ENCODE measurements at places on chromosomes 12 and 14. TPM values are rescaled to one million over a fixed set of nuclear protein-coding genes. Genes with fewer than 3 reads are reported as not detected.

GRCh38 chr14:56760164-56760914, 49.9 kb downstream of the OTX2 start:
- H3K36me3 ChIP-seq = no peaks in the 10 kb centered on the region
- DNase-seq = no peak
- no peaks in the 10 kb centered on the region for H3K4me1 ChIP-seq
- no peak overlapping the region for H3K27ac ChIP-seq
- no peak overlapping the region for H3K4me3 ChIP-seq
- H3K27me3 ChIP-seq = no peaks in the 10 kb centered on the region

DNA sequence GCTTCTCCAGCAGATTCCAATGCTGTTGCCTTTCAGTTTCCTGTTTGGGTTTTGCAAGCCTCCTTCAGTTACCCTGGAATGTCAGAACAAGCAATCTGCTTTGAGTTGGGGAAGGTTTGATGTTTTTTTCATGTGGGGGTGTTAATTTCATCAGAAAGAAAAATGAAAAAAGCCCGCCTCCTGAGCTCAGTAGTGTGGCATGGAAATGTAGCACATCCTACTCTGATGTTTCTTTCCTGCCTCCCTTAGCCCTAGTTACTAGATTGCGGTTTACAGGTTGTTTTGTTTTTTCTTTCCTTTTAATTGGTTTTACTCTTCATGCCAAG, 22.6 kb downstream of the IFNG-AS1 start:
- DNase-seq = peak; percentile 12
- H3K36me3 ChIP-seq = no peaks in the 10 kb centered on the region
- no peak overlapping the region for H3K27ac ChIP-seq
- peaks cover 9% of the 10 kb centered on the region for H3K4me1 ChIP-seq
- no peaks in the 10 kb centered on the region for H3K27me3 ChIP-seq

DNA sequence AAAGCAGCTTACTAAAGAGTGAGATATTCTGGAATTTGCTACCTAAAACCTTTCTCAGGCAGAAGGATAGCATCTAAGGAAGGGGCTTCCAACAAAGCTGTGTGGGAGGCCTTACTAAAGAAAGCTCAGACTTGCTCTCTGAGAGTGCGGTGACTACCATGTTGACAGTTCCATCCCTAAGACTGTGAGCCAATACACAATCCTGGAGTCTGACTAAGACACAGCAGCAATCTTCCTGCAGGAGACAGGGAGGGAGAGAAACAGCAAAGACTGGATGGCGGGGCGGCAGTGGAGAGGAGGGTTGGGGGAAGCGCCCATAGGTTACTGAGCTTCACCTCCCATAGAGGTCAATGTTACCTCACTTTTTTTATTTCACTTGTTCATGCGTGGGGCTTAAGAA, 70.9 kb downstream of the KITLG start:
- DNase-seq = peak; percentile 52
- no peak overlapping the region for H3K4me3 ChIP-seq
- peaks cover 3% of the 10 kb centered on the region for H3K4me1 ChIP-seq
- no peaks in the 10 kb centered on the region for H3K27me3 ChIP-seq
- peaks cover 13% of the 10 kb centered on the region for H3K36me3 ChIP-seq

- H3K27ac ChIP-seq = no peak overlapping the region
- peaks cover 30% of the 10 kb centered on the region for H3K27me3 ChIP-seq
- no peaks in the 10 kb centered on the region for H3K4me1 ChIP-seq
- no peak overlapping the region for H3K4me3 ChIP-seq
- DNase-seq = no peak
Measured at GRCh38 chr14:23130871-23131270, 11.8 kb upstream of the CEBPE start.

GRCh38 chr12:9710584-9711375, 22.1 kb downstream of the CLECL1 start:
- DNase-seq = no peak
- H3K27ac ChIP-seq = no peak overlapping the region

DNA sequence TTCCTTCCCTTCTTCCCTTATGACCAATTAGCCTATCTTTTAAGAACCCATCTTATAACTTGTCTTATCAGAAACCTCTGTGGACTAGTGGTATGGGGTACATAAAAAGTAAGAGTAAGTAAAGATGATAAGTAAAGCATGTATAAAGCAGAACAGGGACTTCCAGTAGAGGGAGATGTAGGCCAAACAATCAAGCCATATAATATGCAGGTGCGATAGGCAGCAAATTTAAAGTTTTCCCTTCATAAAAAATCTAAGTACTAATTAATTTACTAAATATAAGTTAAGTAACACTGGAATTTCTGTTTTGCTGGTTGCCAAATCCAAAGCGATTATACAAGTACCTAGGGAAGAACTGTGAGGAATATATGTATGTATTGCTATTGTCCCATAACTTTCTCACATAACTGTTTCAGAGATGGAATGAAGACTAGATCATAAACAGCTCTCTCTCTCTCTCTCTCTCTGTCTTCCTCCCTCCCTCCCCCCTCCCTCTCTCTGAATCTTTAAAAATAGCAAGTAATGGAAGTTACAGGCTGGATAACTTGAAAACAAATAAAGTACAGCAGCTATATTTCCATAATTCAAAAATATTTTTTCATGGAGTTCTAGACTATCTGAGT, 25.7 kb downstream of the METTL25 start:
- H3K27ac ChIP-seq = no peak overlapping the region
- H3K36me3 ChIP-seq = no peaks in the 10 kb centered on the region
- peak; percentile 54 for DNase-seq
- no peak overlapping the region for H3K4me3 ChIP-seq
- no peaks in the 10 kb centered on the region for H3K4me1 ChIP-seq

DNA sequence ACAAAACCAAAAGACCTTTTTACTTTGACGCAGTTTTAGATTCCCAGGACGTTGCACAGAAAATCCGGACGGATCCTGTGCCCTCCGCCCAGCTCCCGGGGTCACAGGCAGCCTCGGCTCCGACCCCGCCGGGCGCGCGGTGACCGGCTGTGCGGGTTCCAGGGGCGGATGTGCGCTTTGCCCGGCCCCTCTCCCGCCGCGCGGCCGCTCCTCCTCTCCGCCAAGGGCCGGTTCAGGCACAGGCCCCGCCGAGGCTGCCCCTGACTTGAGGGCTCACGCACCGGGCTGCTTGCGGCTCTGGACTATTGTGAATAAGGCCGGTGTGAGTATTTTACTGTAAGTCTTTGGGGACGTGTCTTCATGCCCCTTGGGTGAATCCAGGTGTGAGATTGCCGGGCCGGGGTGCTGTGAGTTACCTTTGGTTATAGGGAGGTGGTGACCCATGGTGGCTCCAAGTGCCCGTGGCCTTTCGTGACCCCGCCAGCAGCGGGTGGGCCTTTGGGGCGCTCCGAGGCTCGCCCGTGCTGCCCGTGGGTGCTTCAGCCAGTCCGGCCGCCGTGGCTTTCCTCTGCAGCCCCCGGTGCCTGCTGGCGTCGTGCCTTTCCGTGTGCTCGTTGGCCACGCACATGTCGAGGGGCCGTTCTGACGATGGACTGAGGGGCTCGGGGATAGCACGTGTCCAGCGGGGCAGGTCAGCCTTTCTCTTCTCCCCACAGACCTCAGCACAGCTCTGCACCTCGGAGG, 45.9 kb downstream of the NOC4L start:
- DNase-seq = no peak
- H3K27me3 ChIP-seq = peaks cover 12% of the 10 kb centered on the region
- peaks cover 5% of the 10 kb centered on the region for H3K4me1 ChIP-seq
- H3K27ac ChIP-seq = no peak overlapping the region
- no peaks in the 10 kb centered on the region for H3K36me3 ChIP-seq

- 0 out of 2 replicates have a peak, but pooled peaks cover 3% of the 10 kb centered on the region for H3K4me1 ChIP-seq
- no peaks in the 10 kb centered on the region for H3K27me3 ChIP-seq
- DNase-seq = peak; percentile 8
- no peak overlapping the region for H3K4me3 ChIP-seq
- H3K27ac ChIP-seq = no peak overlapping the region
Measured at GRCh38 chr12:92259696-92260251, 114.1 kb upstream of the BTG1 start.

- peaks cover 97% of the 10 kb centered on the region for H3K27me3 ChIP-seq
- DNase-seq = no peak
- no peak overlapping the region for H3K27ac ChIP-seq
- H3K36me3 ChIP-seq = no peaks in the 10 kb centered on the region
- no peak overlapping the region for H3K4me3 ChIP-seq
Measured at GRCh38 chr12:53973236-53974042, 513 bp downstream of the HOXC11 start.

- no peaks in the 10 kb centered on the region for H3K36me3 ChIP-seq
- H3K4me1 ChIP-seq = no peaks in the 10 kb centered on the region
- peaks cover 43% of the 10 kb centered on the region for H3K27me3 ChIP-seq
- H3K4me3 ChIP-seq = no peak overlapping the region
Measured at GRCh38 chr14:92385561-92385960, 62.6 kb downstream of the SLC24A4 start.

DNA sequence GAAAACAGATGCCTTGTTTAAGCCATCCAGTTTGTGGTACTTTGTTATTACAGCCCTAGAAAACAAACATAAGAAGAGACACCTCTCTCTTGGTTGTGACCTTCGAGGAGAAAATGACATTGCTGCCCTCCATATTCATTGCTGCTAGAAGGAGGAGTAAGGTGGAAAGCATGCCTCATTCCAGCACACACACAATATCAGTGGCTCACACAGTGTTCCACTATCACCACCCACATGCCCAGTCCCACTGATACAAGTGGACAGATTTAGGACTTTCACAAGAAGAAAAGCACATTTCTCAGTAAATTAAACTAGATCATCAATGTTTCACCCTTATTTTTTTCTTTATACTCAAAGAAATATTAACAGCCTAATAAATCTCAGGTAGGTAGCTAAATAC, 143.6 kb downstream of the PHLDA1 start:
- H3K36me3 ChIP-seq = no peaks in the 10 kb centered on the region
- H3K27me3 ChIP-seq = no peaks in the 10 kb centered on the region
- DNase-seq = no peak
- peaks cover 5% of the 10 kb centered on the region for H3K4me1 ChIP-seq
- no peak overlapping the region for H3K27ac ChIP-seq

GRCh38 chr14:21300892-21301291, 21.0 kb downstream of the RPGRIP1 start:
- no peaks in the 10 kb centered on the region for H3K36me3 ChIP-seq
- no peak overlapping the region for H3K27ac ChIP-seq
- no peak for DNase-seq
- H3K4me1 ChIP-seq = no peaks in the 10 kb centered on the region
- no peak overlapping the region for H3K4me3 ChIP-seq
- peaks cover 23% of the 10 kb centered on the region for H3K27me3 ChIP-seq

GRCh38 chr14:53437858-53438257, 284.7 kb upstream of the DDHD1 start:
- H3K27me3 ChIP-seq = no peaks in the 10 kb centered on the region
- no peak overlapping the region for H3K4me3 ChIP-seq

- no peak overlapping the region for H3K4me3 ChIP-seq
- no peaks in the 10 kb centered on the region for H3K4me1 ChIP-seq
- H3K27me3 ChIP-seq = no peaks in the 10 kb centered on the region
- H3K27ac ChIP-seq = no peak overlapping the region
Measured at GRCh38 chr14:31118892-31119291, 88.7 kb downstream of the HECTD1 start.

DNA sequence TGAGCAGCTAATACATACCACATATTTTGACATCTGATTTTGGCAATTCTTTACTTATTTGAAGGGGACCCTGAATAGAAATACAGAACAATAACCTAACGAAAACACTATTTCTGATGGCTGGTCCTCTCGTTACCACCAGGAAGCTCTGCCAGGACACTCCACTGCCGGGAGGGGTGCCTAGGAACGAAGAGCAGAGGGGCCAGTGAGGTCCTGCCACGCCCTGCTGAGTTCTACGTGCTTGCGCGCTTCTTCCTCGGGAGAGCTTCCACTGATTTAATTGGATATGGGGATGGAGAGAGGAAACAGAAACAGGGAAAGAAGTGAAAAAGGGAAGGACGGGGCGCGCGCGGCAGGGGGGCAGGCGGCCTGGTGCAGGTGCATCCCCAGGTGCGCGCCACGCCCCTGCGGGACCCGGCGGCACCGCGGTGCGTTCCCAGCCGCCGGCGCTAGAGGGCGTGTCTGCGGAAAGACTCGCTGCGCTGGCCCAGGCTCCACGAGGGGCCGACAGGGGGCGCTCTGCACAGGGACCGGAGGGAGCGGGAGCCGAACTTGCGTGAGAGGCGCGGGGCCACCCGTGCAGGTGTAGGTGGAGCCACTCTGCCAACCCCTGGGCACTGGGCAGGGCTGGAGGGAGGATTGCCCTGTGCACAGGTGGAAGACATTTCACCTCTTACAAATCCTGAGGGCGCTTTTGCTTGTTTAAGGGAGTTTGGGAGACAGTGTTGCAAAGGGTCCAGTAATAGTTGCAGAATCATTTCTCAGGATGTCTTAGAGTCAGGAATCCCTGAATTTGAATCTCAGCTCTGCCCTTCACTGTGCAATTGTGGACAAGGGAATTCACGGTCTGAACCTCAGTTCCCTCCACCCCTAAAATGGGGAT, 986.3 kb upstream of the TMEM132C start:
- H3K36me3 ChIP-seq = no peaks in the 10 kb centered on the region
- DNase-seq = no peak

GRCh38 chr12:116999066-116999465, 88.3 kb downstream of the FBXW8 start:
- H3K4me3 ChIP-seq = no peak overlapping the region
- peaks cover 28% of the 10 kb centered on the region for H3K36me3 ChIP-seq
- H3K27ac ChIP-seq = no peak overlapping the region
- H3K4me1 ChIP-seq = no peaks in the 10 kb centered on the region
- no peak for DNase-seq

DNA sequence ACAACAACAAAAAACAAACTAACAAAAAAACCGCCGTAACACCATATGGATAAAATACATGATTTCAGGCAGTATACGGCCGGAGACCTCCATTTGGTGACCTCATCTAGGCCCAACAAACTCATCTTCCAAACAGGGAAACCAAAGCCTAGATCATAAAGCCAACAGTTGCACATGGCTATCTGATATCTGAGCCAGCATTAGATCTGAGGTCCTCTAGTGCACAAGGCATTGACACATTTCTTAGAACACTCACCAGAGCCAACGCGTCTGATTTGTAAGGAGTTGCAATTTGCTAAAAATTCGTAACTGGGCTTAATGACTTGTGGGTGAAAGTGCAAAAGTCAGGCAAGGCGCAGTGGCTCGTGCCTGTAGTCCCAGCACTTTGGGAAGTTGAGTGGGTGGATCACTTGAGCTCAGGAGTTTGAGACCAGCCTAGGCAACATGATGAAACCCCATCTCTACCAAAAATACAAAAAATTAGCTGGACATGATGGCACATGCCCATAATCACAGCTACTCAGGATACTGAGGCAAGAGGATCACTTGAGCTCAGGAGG, 42.0 kb upstream of the NUDT4 start:
- H3K27ac ChIP-seq = no peak overlapping the region
- H3K27me3 ChIP-seq = no peaks in the 10 kb centered on the region
- DNase-seq = no peak
- no peaks in the 10 kb centered on the region for H3K4me1 ChIP-seq
- no peaks in the 10 kb centered on the region for H3K36me3 ChIP-seq
- H3K4me3 ChIP-seq = no peak overlapping the region

The PPP1R3E gene
- total RNA-seq = 1.3 TPM

The LHX5 gene
- not detected for total RNA-seq

The NRIP2 gene
- 0.18 TPM for total RNA-seq

The PLEKHG3 gene
- total RNA-seq = 8.2 TPM

The KLHL33 gene
- total RNA-seq = under 0.01 TPM

The NGB gene
- not detected for total RNA-seq

All from IMR-90 (cell line).